HuH-7 (cell line): ENCODE measurements at places on chromosomes 13 and 19.

- DNase-seq = no peak
These were observed 7.0 kb downstream of the DPF1 start for GRCh38 chr19:38216785-38217641.

DNA sequence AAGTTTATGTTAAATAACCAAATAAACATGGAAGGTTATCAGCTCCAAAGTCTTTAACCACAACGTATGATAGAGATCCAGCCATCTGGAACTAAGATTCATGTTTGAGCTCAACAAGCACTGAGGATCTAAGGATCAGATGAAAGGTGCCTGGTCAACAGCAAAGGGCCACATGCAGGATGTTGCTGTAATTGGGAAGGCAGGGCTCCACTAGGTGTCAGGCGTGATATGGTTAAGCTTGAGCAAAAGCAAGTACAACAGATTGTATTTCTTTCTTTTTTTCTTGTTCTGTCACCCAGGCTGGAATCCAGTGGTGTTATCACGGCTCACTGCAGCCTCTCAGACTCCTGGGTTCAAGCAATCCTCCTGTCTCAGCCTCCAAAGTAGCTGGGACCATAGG lies 12.0 kb downstream of the EBPL start:
- peak; percentile 22 for DNase-seq

DNA sequence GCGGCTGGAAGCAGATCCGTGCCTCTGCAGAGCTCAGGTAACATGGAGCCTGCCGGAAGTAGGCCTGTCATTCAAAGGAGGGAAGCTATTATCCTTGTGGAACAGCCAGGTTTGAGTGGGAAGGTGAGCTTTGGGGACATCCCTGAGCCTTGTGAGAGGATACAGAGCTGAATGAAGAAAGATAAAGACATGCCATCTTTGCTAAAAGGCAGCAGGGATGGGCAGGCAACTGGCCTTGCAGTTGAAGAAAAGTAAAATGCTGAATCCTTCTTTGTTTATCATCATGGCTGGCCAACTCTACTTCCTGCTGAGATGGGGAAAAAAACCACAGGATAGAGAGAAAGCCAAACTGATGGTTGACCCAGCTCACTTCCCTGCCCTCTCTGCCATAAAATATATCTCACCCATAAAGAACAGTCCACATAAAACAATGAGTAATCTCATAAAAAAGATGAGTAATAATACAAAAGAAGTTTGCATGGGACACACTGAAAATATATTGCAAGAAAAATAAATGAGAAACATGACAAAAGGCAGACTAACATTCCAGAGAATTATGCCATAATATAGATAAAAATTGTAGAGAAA lies 226.3 kb downstream of the DLEU7 start:
- DNase-seq = no peak

DNA sequence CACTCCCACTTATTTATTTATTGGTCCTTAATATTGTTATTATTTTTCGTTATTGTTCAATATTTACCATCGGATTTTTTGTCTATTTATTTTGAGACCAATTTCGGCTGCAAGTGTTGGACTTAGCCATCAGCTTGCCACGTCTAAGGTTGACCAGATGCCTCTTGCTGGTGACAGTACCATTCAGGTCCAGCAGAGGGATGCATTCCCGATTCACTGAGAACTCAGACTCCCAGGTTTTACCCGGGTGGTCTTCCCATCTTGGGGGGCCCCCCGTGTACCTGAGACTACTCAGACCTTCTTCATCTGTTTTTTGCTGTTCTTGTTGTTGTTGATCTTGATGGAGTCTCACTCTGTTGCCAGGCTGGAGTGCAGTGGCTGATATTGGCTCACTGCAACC lies 1435.2 kb downstream of the UQCRFS1 start:
- peak; percentile 23 for DNase-seq

GRCh38 chr19:8580710-8581281 lies 3.6 kb upstream of the MYO1F start:
- DNase-seq = peak; percentile 77

DNA sequence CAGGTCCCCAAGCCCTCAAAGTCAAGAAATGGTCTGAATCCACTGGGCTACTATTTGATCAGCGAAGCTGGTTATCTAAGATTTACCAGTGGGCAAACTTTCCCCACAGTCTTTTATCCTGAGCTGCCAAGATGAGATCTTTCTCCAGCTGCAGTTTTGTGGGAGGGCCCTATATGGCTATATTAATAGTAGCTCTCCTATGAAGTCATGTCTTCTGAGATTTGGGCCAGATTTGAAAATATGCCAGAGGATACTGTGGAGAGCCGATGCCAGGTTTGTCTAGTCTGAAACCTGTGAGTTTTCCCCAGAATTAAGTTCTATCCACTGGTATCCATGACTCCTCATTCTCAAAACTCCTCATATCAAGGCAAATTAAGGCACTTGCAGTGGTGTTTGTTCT lies 173.2 kb downstream of the FLT1 start:
- no peak for DNase-seq

DNA sequence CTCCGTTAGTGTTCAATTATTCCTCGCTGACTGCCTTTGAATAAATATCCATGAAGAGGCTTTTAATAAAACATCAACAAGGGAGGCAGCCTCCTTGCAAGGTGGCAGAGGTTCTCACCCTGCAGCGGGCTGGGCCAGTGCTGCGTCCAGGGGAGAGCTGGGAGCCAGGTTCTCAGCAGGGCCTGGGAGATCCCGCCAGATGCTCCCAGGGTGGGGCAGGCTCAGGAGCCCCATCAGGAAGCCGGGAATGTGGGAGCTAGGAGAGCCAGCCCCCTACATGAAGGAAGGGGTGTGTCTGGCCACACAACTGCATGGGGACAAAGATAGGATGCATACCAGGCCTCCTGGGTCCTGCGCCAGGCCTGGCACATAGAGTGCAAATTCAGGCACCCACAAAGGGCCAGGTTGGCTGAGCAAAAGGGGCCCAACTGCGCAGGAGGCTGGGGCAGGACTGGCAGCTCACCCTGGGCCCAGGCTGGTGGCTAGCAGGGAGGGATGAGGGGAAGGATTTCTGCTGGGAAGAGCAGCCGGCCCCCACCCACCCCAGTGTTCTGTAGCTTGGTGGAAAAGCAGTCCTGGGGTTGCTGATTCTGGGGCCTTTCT lies 22.8 kb downstream of the VSTM2B start:
- DNase-seq = no peak

- DNase-seq = no peak
These were observed 55.5 kb upstream of the URI1 start for GRCh38 chr19:29886586-29886985.

GRCh38 chr19:18044825-18045304 lies 36.9 kb downstream of the ARRDC2 start:
- DNase-seq = no peak

GRCh38 chr19:30214651-30215051 lies 157.5 kb upstream of the ZNF536 start:
- DNase-seq = no peak

DNA sequence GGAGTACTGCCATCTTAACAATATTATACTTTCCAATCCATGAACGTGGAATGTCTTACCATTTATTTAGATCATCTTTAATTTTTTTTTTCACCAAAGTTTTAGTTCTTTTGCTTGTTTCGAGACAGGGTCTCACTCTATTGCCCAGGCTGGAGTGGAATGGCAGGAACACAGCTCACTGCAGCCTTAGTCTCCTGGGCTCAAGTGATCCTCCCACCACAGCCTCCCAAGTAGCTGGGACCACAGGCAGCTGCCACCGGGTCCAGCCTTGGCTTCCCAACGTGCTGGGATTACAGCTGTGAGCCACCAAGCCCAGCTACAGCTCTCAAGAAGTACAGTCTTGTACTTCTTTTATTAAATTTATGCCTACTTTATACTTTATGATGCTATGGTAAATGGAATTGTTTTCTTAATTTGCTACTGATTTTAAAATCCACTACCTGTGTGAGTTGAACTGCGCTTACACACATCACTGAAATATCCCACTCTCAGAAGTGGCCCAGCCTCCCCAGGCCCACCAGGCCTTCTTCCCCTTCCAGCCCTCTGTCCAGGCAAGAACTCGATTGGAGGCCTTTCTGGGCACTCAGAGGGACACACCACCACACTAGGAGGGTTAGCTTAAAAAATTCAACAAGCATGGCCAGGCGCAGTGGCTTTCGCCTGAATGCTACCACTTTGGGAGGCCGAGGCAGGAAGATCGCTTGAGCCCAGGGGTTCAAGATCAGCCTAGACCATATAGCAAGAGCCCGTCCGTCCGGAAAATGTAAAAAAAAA lies 1.0 kb upstream of the PGLS start:
- DNase-seq = no peak

- DNase-seq = no peak
These were observed 9.1 kb upstream of the CERS1 start for GRCh38 chr19:18905058-18905456.

DNA sequence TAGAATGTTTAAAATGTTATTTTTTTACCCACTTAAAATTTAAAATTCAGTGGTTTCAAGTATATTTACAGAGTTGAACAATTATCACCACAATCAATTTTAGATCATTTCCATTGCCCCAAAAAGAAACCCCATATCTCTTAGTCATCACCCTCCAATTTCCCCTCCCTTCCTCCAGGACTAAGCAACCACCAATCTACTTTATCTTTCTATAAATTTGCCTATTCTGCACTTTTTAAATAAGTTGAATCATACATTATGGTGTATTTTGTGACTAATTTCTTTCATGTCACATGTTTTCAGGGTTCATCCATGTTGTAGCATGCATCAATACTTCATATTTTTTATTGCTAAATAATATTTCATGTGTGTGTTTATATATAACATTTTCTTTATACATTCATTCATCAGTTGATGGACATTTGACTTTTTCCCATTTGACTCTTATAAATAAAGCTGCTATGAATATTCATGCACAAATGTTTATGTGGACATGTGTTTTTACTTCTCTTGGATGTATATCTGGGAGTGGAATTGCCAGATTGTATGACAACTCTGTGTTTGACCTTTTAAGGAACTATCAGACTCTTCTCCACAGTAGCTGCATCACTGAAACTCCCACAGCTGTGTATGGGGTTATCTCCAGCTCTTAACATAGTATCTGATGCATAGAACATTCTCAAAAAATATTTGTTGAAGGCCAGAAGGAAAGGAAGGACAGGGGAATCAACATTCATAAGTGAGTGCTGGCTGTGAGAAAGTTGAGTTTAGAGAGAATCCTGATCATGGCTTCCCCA lies 107.8 kb upstream of the OXGR1 start:
- no peak for DNase-seq

DNA sequence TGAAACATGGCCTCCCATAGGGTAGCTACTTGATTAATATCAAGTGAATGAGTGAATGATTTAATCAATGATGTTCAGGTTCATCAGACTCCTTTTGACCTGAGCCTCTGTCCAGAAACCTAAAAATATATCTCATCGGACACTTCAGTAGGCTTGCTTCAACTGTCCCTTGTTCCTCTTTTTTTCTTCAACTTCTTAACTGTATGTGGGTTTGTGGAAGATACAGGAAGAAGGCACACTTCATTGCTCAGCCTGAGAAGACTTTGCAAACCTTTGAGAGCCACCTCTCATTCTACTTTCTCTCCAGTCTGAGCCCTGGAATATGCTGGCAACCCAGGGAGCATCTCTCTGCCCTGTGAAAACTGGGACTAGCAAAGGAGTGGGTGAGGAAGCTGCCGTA lies 557.0 kb downstream of the FGF9 start:
- DNase-seq = no peak

DNA sequence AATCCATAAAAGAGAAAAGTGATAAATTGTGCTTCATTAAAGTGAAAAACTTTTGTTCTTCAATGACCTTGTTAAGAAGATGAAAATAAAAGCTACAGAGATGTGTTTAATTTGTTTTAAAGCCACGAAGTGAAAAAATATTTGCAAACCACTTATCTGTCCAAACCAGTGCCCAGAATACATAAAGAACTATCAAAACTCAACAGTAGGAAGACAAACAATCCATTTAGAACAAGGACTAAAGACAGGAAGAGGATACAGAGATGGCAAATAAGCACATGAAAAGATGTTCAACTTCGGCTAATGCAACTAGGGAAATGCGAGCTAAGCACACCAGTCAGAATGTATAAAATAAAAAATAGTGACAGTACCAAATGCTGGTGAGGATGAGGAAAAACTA lies 15.0 kb downstream of the GJB6 start:
- DNase-seq = no peak

- DNase-seq = no peak
These were observed 42.2 kb downstream of the SERP2 start for GRCh38 chr13:44415815-44416214.

- no peak for DNase-seq
These were observed 1.2 kb downstream of the ZFP36 start for GRCh38 chr19:39407660-39408391.

GRCh38 chr19:53958168-53958571 lies 4.6 kb upstream of the CACNG8 start:
- DNase-seq = no peak

DNA sequence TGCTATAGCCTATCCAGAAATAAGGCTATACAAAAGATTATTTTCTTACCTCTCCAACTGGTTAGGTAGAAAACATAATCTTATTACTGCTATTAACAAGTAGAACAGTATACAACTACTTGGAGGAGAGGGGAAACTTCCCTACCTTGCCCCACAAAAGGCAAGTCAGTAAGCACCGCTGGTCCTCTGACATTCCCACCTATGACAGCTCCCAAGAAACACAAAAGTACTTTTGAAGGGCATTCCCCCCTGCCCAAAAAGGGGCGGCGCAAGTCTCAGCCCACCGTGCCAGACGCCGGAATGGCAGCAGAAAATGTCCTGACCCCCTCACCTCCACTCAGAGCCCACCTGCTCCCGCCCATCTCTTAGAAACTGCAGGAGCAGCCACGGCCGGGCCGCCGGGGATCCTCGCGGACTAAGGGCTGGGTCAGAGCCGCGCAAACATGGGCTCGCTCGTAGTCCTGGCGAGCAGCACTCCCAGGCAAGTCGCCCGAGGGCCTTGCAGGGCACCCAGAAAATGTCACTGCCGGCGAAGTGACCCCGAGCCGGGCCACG lies 437 bp downstream of the SUCLA2 start:
- DNase-seq = no peak

DNA sequence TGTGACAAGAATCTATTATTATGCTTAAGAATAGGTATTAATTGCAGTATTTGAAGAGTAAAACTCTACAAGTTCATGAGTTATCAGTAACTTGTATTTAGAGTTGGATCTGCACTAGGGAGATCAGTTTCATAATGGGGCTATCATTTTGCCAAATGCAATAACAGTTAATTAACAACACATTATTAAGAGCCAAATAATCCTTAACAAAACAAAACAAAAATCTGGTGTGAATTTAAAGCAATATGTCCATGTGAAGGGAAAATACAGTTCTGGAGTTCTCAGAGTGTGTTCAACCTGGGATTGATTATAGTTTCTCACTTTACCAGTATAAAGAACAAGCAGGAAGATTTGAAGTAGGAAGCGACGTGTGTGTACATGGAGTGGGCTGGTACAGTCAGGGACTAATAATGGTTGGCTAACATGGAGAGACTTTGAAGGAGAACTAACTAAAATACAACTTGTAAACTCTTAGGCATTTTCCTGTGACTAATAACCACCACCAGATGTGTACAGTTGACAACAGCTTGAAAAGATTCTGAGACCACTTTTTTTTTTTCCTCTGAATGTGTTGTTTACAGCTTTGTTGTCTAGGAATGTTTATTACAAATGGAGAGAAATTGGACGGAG lies 58.5 kb downstream of the POSTN start:
- DNase-seq = no peak
